ENCODE measurements at places on chromosomes 2 and 18.

DNA sequence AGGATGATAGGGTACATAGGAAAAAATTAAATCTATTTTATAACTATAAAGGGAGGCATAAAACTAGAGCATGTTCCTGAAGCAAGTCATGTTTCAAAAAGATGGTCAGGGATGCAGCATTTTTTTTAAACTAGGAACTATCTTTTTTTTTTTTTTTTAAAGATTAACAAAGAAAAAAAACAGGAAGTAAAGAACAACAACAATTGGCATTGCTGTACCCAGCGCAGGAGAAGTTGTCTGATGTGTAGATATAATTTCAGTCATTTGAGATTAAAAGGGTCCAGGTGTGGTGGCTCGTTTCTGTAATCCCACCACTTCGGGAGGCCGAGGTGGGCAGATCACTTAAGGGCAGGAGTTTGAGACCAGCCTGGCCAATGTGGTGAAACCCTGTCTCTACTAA lies 41.5 kb downstream of the PMAIP1 start:
- DNase-seq = no peak

- no peak for DNase-seq
Measured at GRCh38 chr2:195709901-195710806, 53.1 kb downstream of the SLC39A10 start.

GRCh38 chr2:3282056-3282998 lies 95.3 kb downstream of the EIPR1 start:
- DNase-seq = no peak

- no peak for DNase-seq
Measured at GRCh38 chr2:172280571-172281361, 146.6 kb upstream of the ITGA6 start.

- DNase-seq = no peak
Measured at GRCh38 chr18:73891572-73892421, 255.8 kb downstream of the FBXO15 start.

- DNase-seq = no peak
Measured at GRCh38 chr2:13056259-13056843, 339.6 kb downstream of the TRIB2 start.

Data from neural crest cell (in vitro differentiated cells).